ENCODE measurements at places on chromosomes 3 and 15.

- DNase-seq: no peak
Measured at GRCh38 chr15:70094690-70095311, 2.9 kb downstream of the TLE3 start.

- no peak for DNase-seq
Measured at GRCh38 chr3:160022068-160022467, 33.4 kb downstream of the IL12A start.

- no peak for DNase-seq
Measured at GRCh38 chr3:23192816-23193215, 10.3 kb upstream of the UBE2E2 start.

GRCh38 chr3:78666470-78666800 is 1101.4 kb downstream of the ROBO1 start:
- no peak for DNase-seq

GRCh38 chr3:47161983-47162696 is 1.8 kb downstream of the SETD2 start:
- no peak for DNase-seq

GRCh38 chr15:52498706-52499105 is 30.0 kb downstream of the MYO5A start:
- no peak for DNase-seq

- no peak for DNase-seq
Measured at GRCh38 chr15:77118882-77119321, 48.0 kb upstream of the TSPAN3 start.

- DNase-seq: no peak
Measured at GRCh38 chr15:23690450-23690852, 3.3 kb upstream of the NDN start.

DNA sequence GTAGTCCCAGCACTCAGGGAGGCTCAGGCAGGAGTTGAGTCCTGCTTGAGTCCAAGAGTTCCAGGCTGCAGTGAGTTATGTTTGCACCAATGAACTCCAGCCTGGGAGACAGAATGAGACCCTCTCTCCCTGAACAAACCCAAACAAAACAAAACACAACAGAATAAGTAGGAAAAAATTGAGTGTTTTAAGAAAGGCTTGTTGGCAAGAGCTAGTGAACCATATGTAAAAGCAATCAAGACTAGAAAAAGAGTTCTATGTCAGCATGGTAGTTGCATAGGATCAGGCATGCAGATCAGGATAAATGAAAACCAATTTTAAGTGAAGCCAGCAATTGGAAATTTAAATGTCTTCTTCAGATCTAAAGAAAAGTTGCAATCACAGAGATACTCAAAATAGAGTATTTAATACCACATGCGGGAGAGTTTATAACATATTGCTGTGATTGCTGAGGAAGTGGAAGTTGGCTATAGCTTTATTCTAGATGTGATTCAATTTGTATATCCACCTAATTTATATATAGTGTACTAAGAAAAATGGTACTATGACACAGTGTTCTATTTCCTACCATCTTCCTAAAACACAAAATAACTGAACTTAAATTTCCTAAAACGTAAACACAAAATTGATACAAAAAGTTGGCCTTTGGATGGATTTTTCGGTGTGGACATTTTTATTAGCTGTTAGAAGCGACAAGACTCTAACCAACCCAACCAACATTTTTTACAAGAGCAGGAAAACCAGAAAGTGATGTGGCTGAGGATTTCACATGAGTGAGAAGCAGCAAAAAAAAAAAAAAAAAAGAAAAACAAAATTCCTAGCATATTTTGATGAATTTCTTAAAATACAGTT is 101.9 kb upstream of the ROBO1 start:
- no peak for DNase-seq

DNA sequence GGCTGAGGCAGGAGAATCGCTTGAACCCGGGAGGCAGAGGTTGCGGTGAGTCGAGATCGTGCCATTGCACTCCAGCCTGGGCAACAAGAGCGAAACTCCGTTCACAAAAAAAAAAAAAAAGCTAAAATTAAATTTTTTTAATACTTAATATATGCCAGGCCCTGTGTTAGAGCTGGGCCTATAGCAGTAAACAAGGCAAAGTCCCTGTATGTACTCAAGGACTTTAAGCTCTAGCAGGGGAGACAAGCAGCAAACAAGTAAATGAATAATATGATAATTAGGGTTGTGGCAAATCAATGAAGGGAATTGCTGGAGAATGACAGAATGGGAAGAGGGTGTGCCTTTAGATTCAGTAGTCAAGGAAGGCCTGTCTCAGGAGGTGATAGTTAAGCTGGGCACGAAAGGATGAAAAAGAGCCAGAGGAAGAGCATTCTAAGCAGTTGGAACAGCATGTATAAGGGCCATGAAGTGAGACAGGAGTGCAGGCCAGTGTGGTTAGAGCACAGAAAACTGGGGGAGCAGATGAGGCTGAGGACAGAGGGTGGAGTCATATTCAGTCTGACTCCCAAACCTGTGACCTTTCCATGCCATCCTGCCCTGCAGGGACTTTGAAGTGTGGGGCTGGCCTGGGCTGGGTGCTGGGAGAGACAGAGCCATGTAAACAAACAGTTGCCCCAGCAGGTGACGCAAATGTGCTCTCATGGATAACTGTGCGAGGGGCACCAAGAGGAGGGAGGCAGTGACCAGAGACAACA is 6.6 kb upstream of the RAF1 start:
- no peak for DNase-seq

DNA sequence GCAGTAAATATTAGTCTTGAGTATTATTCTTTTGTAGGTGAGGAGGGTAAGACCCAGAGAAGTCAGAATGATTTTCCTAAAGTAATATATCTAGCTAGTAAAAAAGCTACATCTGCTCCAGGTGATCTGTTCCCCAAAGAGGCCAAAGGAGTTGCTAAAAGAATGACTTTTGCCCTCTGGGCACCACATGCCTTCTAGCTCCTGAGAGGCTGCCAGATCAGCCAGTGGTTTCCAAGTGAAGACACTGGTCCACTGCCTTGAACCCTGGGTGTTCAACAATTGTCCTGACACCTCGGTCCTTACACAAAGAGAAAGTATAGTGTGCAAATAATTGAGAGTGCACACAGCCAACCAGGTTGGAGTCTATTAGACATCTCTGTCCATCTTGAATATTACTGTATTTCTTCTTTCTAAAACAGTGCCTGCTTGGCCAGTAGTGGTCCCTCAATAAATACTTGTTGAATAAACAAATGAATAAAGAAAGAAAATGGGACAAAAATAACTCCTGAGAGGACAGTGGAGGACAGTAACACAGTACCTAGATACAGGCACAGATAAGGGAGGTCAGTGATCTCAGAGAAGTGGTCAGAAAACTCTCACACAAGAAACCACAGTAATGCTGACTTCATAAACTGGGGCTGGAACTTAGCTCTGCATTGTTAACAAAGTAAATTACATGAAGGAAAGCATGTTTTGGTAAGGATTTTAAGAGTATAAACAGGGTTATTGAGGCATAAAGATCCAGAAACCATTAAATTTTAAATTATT is 56.6 kb upstream of the CSTA start:
- DNase-seq: no peak

DNA sequence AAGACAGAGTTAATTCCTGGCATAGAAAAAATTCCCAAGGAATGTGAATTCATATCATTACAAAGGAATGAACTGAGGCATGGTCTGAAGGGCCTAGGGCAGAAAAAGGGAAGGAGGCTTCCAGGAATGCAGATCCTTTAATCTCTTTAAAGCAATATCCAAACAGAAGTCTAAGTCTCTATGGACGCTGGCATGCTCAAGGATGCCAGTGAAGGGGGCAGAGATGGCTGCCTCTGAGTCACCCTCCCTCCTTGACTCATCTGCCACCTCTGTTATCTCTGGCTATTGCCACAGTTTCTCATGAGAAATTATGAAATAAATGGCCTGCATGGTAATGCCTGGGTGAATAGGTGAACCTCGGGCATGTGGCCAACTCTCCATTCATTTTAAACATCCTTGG is 96.3 kb upstream of the BCL6 start:
- no peak for DNase-seq

DNA sequence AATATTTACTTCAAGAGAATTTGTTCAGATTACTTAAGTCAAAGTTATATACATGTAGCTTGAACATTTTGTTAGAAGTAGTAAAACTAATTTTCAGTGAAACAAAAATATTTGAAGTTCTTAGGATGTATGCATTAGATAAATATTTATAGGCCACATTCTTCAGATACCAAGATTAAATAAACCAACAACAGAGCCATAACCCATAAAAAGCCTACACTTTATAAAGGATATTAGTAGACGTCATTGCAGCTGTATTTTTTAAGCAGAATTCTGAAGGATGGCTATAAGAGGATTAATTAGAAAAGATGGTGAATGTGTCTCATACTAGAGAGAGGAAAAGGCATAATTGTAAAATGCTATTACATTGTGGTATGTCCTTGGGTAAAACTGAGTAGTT is 449.7 kb upstream of the ALCAM start:
- DNase-seq: no peak

DNA sequence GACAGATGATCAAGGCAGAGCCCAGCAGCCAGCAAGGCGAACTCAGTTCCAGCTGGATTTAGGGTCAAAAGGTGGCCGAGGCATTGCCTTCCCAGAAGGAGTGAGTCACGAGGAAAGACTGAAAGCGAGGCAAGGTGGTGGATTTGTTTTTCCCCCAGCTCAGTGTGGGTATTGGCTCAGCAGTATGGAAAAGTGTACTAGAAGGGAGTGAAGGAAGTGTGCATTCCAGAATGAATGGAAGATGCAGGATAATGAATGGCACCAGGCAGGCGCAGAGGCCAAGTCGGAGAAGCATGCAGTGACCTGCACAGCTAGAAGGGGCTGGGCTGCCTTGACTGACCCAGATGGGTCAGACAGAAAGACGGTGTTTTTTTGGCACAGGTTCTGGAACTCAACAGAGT is 46.3 kb downstream of the FOXP1 start:
- no peak for DNase-seq

- no peak for DNase-seq
Measured at GRCh38 chr15:58203537-58203936, 65.4 kb downstream of the AQP9 start.

DNA sequence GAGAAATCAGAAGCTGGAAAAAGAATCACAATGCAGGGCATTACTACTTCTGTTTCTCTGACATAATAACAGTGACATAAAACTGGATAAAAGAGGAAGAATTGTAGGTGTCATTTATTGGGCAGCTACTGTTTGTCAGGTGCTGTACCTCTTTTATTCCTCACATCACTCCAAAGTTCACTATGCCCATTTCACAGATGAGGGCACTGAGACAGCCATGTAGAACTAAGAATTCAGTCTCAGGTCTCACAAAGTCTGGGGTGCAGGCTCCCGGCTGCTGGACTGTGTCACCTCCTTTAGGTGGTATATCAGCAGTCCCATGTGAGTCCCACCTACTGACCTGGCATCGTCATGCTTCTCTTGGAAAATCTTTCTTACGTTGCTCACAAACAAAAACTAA is 20.8 kb downstream of the TMEM212 start:
- no peak for DNase-seq

- no peak for DNase-seq
Measured at GRCh38 chr3:81503026-81503425, 258.4 kb downstream of the GBE1 start.

DNA sequence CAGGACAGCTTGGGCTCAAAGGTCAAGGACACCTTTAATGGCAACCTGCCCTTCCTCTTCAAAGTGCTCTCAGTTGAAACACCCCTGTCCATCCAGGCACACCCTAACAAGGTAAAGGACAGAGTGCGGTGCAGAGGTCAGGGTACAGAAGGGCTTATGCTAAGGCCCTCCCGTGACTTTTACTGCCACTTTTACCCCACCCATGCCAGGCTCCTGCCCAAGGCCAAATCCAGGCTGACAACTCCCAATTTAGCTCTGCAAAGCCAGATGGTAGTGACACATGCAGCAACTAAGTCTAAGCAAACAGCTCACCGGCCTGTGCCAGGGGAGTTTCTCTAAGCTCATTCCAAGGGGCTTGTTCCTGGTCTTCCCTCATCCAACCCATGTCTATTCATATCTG is 1.6 kb downstream of the MPI start:
- DNase-seq: no peak

- no peak for DNase-seq
Measured at GRCh38 chr15:43930079-43930478, 103.3 kb downstream of the WDR76 start.

DNA sequence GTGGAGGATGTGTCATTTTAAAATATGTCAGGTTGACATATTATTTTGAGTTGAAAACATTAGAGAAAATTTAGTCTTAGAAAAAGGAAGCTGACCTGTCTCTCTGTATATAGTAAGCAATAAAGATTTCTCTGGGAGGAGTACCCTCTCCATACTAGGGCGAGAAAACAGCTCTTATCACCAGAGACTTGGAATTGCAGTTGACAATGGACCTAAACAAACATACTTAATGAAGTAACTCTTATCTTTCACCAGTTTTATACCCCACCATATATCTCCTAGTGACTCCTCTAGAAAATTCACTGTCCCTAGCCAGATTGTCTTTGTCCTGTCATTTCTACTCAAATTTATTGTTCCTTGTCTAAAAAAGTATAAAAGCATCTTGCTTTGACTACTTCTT is 7.2 kb upstream of the GATM start:
- no peak for DNase-seq

DNA sequence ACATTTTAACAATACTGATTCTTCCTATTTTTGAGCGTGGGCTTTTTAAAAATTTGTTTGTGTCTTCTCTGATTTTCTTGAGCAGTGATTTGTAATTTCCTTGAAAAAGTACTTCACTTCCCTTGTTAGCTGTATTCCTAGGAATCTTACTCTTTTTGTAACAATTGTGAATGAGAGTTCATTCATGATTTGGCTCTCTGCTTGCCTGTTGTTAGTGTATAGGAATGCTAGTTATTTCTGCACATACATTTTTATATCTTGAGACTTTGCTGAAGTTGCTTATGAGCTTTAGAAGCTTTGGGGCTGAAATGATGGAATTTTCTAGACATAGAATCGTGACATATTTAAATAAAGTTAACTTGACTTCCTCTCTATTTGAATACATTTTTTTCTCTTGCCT is 582.8 kb upstream of the BCHE start:
- no peak for DNase-seq
